ENCODE measurements at places on chromosomes 5 and 9.

DNA sequence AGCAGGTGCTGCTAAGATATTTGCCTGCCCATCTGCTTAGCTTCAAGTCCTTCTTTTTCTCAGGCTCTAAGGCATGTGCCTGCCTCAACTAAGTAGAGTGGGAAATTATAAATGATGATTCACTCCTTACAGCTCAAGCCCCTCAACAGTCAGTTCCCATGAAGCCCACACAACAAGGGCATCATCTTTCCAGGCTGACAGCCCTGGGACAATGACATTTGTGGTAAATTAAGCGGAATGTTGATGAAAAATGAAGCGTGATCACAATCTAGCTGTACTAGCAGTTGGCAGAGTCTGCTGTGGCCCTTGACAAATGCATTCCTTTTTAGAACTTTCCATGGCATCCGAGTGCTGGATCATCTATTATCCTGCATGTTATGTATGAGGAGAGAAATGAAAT is 548.6 kb downstream of the KIF4B start:
- no peak for DNase-seq

DNA sequence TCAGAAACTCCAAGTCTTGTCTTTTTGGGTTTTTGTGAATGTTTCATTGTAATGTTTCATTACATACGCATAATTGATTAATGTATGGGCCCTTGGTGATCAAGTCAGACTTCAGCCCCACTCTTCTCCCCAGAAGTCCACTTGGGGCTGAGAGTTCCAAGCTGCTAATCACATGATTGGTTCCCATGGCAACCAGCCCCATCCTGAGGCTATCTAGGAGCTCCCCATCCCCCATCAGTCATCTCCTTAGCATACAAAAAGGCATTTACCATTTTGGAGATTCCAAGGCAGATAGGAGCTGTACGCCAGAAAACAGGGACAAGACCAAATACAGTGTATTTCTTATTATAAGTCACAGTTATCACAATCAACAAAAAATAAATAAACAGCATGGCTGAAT is 22.9 kb upstream of the SYK start:
- no peak for DNase-seq

- DNase-seq, result no peak
Observed at GRCh38 chr5:170560938-170561337, 57.1 kb downstream of the KCNIP1 start.

DNA sequence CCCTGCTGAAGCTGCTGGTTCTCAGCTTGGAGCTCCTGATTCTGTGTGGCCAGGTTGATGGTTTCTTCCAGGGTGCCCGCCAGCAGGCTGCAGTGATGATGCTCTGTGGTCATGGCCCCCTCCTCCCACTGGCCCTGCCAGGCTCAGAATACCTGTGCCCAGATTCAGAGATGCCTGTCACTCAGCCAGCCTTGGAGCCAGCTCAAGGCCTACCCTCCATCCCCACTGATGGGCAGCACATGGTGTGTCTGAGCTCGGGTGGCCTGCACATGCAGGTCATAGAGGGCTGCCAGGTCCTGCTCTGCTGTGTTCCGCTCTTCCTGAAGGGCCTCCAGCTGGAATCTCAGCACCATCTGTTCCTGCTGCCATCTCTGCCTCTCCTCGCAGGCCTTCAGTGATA is 5.4 kb downstream of the SLC35A4 start:
- DNase-seq, result no peak

GRCh38 chr5:154273028-154273617 is 82.6 kb downstream of the GALNT10 start:
- peak; percentile 46 for DNase-seq

DNA sequence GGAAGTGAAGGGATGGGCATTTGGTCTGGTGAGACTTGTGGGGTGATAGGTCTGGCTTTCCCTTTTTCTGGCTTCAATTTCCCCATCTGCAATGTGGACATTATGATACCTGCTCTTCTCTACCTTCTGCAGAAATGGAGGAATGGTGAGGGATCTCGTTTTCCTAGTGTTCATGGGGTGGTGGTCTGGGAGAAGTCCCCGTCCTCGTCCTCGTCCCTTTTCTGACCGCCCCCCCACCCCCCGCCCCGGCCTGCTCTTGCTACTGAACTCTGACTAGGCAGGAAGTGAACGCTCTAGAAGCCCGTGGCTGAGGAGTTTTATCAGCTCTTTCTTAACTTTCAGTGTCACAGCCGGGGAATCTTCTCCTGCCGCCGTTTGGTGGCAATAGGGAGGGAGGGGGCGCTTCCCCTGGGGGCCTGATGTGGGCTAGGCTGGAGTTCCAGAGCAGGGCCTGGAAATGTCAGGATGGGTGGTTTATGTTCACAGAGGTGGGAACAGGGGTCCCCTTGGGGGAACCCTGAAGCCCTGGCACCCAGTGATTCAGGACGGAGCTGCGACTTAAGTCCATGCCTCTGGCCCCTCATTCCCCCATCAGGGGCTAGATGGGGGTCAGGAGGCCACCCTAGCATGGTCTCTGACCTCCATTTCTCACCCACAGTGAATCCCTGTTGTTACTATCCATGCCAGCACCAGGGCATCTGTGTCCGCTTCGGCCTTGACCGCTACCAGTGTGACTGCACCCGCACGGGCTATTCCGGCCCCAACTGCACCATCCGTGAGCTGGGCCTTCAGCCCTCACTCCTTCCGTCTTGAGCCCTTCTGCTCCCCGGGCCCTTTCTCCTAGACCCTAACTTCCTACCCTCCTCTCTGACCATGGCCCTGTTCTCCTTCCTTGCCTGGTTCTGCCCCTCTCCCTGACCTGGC is 6.7 kb downstream of the PTGS1 start:
- DNase-seq, result no peak

- DNase-seq, result no peak
Observed at GRCh38 chr9:11946531-11946930, 746.7 kb upstream of the TYRP1 start.

- peak; percentile 19 for DNase-seq
Observed at GRCh38 chr5:154757814-154758406, 2.7 kb downstream of the LARP1 start.

GRCh38 chr5:31377274-31377946 is 154.5 kb downstream of the DROSHA start:
- DNase-seq, result no peak
